Right renal cortex interstitium (tissue), 3 donors: ENCODE measurements at places on chromosomes 13 and 19. TPM values are rescaled to one million over a fixed set of nuclear protein-coding genes. Genes with fewer than 3 reads are reported as not detected.

DNA sequence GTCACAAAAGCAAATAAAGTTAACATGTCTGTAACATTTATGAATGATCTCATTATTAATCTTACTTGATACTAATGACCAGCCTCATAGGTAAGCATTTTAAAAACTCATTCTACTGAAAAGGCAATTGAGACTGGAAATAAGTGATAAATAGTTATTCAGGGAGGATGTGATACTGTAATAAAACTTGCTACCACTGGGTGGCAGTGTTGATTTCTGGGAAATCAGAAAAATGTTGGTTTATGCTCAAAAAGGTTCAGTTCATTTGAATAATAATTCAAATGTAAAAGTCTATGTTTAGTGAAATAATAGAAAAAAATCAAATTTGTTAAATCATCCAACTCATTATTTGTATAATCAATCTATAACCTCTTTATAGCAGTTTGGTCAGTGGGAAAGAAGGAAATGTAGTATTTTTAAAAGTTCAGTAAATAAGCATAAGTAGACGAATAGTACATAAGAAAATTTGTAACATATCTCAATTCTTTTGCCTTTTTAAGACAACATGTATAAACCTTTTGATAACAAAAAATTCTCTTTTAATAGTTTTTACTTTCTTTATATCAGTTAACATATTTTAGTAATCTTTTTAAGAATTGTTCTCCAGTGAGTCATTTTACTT is 9.6 kb downstream of the ABHD13 start:
- DNase-seq = no peak

DNA sequence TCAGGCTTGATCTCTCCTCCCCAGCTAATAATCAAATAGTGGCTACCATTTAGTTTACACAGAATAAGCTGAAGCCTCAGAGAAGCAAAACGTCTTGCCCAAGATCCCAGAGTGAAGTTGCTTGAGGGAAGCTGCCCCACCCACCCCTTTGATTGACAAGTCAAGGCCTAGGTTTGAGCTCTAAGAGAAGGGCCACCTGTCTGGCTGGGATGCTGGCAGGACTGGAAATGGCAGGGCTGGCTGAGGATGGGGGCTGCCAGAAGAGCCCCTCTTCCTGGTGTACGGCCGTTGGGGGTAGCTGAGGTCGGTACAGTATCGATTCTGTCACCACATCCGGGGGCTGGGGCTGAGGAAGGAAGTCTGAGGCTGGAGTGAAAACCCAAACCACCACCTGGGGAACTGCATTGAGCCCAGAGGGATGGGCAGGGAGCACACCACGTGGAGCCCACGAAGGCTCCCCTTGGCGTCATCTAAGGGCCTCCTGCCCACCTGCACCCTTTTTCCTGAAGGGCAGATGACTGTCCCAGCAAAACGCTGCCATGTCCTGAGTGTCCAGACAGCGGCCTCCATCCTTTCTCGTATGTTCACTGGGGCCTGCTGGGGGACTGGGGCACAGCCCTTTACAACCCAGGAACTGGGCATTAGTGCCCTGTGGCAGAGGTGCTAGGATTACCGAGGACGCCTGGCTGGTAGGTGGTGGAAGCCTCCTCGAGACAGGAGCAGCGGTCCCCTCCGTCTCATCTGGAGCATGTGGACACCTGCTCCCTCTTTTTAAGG is 1.4 kb upstream of the PRKD2 start:
- DNase-seq = no peak

DNA sequence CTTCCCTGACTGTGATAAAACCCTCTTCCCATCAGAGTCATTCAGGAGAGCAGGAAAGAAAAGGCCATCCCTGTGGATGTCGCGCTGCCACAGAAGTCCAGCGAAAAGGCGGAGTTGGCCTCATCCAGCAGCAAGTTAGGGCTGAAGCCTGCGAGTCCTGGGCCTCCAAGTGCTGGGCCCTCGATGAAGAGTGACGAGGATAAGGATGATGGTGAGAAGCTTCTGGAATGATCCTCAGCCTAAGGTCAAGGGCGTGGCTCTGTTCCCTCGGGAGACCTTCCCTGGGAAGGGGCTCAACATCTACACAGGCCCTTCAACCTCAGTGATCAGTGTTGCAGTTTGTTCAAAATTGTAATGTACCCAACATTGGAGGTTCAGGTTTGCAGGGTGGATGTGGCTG is 22.3 kb downstream of the TEX29 start:
- DNase-seq = no peak

Gene TEAD2
- 86.1 TPM for polyA plus RNA-seq

- no peak for DNase-seq
Observed at GRCh38 chr13:79404985-79405384, 1.1 kb downstream of the RBM26 start.

DNA sequence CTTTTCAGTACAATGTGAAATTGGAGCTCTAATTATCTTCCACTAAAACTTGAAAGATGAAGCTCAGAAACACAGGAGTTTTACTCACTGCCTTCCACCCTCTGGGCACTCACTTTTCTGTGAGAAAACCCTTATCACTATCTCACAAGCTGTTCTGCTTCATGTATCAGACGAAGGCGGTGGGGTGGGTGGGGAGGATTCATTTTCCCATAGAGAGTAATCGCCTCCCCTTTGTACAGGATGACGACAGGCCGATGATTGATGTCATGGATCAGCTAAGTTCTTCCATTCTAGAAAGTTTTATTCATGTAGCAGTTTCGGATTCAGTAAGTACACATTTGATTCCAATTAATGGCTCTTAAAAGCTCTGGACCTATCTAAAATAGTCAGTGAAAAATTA is 139.9 kb downstream of the ZAR1L start:
- DNase-seq = no peak

GRCh38 chr19:2969104-2969504 is 8.3 kb upstream of the TLE6 start:
- no peak for DNase-seq
